SJCRH30 (cell line): ENCODE measurements at places on chromosomes 7 and 10.
A peak's percentile ranks its signal among the peaks of the same experiment; 100 is the strongest.

GRCh38 chr10:70551466-70551865 is 51.1 kb downstream of the PRF1 start:
- no peak for DNase-seq

DNA sequence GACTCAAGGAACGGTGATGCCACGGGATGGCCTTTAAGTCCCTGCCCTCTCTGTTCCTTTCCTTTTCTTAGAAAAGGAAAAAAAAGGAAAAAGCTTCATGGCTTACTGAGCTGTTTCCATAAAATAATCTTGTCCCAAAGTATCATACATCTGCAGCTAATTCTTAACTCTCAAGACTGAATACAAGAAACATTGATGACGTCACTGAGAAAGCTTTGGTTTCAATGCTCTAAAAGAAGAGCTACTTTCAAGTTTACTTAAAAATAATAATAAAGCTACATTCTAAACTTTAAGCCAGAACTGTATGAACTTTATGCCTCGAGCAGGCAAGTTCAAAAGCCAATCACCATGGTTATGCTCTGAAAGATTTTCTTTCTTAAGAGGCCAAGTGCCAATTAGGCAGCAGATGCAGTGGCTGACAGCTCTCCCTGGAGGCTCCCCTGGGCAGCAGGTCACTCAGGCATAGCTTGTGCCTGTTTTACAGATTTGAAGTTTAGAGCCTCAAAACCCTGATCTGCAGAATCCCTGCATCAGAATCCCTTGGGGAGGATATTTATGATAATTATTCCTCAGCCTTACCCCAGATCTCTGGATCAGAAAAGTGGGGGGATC is 165.0 kb downstream of the CHN2 start:
- DNase-seq: no peak

DNA sequence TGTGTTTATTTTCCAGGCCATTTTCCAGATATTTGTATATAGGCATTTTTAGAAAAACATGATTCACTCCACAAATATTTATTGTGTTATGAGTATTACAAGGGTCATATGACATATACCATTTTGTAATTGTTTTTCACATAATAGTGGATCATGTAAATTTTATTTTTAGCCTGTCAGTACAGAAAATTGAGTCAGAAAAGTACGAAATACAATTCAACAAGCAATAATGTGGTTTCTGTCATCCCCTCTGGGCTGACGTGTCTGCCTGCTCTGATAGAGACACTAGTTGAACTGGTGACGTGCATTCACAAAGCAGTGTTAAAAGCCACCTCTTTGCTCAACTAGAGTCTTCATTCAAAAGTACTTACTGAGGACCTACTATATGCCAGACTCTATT is 97.9 kb upstream of the STEAP1B start:
- no peak for DNase-seq

DNA sequence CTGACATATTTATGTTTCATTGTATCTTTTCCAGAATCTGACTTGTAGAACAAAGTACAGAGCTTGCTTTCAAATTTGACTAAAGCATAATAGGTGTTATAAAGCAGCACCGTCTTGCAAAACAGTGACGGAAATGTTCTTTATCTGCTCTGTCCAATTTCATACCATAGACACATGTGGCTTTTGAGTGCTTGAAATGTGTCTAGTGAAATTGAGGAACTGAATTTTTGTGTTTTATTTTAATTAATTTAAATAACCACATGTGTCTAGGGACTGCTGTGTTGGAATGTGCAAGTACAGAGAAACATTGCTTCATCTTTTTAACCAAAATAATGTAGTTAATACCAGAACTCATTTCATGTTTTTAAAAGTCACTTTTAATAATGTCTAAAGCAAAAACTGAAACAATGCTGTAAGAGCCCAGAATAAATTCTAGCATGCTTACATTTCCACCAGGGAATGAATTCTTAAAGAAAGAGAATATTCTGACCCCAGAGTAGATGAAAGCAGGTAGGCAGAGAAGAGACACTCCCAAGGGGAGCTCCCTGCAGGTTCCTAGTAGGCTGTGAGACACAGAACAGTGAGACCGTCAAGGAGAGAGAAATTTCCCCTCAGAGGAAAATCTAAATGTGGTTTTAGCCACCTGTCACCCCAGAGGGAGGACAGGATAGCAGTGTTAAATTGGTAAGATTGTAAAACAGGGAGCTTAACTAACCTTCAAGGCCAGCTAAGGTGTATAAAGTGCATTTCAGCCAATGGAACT is 175.3 kb upstream of the KMT2E start:
- no peak for DNase-seq

DNA sequence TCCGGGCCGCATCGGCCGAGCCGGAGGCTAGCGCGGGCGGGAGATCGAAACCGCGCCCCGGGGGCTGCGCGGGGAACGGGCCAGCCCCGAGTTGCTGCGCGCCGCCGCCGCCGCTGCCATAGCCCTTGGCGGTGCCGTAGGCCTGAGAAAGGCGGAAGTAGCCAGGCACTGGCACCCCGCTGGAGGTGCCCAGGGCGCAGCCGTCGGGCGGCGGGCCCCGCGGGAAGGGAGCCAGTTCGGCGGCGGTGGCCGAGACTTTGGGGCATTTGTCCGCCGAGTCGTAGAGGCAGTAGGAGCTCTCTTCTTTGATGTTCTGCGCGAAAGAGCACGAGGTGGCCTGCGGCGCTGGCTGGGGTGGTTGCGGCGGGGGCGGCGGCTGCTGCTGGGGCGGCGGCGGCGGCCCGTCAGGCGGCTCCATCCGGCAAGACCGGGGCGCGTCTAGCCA is 587 bp downstream of the HOXA10 start:
- peak; percentile 46 for DNase-seq

GRCh38 chr10:109237682-109238081 is 685.6 kb downstream of the XPNPEP1 start:
- no peak for DNase-seq

DNA sequence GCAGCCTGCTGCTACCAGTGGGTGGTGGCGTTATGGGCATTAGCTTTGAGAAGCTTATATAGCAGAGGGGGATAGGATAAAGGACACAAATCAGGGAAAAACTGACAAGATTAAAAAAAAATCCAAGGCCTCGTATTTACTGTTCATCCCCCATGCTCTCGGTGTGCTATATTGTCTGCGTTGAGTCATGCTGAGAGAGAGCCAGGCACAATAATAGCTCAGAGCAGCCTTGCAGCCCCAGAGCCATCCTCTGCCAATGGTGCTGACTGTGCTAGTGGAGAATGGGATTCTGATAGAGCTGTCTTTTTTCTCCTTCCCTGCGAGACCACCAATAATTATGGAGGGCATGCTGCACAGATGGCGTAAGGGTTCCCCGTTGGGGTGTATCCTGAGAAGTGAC is 51.7 kb upstream of the FZD1 start:
- no peak for DNase-seq

DNA sequence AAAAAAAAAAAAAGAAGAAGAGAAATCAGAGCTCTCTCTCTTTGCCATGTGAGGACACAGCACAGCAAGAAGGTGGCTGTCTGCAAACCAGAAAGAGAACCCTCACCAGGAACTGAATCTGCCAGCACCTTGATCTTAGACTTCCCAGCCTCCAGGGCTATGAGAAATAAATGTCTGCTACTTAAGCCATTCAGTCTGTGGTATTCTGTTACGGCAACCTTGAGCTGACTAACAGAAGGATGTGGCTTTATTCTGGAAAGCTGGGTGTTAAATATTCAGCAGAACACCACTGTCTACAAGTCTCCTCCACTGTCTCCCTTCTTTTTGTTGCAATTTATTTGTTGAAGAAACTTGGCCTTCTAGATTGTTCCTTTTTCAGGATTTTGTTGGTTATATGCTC is 5.0 kb downstream of the COL26A1 start:
- no peak for DNase-seq

DNA sequence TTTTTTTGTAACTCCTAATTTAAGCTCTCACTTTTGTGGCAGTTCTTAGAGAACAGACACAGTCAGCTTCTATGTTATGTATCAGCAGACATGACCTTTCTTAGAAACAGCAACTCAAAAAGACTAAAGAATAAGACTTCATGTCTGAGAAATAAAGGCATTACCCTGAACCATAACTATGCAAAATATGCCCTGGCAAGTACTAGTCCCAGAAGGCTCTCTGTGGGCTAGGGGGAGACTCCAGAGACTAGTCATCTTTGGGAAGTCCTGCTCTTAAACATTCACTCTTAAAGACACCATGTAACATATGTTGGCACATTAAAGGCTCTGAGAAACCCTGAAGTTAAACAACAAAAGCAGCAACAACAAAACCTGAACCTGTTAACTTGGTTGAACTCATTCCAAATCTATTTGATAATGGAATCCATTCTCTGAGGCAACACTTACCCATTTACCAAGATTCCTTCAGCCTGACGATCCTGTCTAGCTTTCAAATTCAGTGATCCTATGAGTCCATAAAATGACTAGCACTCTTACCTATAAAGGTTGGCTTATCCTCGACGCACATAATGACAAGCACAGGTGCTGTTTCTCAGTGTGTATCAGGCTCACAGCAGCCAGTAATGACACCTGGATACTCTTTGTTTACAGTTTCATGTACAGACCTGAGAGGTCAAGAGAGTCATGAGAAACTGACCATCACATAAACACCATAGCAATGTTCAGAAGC is 62.3 kb downstream of the OSBPL3 start:
- no peak for DNase-seq

DNA sequence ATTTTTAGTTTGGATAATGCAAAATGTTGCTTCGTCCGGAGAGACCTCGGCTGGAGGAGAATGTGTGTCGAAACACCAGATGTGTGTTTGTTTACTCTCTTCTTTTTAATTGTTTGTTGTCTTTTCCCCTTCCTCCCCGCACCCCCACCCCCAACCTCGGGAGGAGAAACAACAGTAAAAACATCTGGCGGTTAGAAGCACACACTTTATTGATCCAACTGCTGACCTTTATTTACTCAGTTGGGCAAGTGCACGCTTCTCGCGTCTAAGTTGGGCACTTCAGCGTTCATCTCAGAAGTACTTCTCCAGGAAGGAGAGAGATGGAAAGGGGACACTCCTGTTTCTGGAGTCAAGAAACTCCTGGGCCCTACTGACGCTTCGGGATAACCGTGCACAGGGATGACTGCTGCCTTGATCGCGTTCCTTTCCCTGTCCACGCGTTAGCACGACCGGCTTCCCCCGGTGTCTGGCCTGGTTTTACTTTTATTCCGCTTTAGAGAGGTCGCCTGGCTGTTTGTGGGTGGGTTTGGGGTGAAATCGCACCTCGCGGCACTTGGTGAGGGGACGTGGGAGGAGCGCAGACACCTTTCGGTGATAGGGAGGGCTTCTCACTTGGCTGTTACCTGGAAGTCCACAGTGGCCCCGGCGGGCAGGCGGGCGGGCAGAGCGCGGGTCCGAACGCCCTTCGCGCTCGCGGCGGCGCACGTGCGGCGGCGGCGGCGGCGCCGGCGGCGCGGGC is 168.3 kb upstream of the PPP1R3A start:
- DNase-seq: peak; percentile 74

DNA sequence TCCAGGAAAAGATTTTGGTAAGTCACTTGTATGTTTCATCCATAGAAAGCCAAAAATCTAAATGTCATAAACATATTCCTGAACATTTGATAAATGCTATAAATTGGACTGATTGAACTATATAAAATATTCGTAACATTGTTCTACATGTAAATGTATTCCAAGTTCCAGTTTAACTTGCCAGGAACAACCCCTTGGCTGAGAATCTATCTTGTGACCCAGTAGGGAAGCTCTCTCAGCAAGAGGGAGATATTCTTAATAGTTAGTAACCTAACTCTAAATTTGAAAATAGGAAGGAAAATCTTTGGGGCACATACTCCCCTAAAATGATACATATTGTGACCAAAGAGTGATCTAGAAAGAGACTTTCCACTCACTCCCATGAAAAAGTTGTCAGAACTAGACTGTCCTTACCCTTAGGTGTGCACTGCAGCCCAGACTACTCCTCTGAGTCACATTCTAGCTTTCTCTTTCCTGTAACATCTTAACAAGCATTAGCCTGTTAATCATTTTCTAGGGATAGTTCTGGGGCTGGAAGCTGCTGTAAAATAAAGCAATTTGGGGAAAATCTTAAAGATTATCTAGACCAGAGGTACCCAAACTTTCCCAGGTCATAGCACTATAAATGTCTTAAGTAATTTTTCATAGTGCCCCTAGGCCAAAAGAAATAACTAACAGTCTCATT is 73.7 kb upstream of the SKAP2 start:
- DNase-seq: no peak

GRCh38 chr7:15967551-15967950 is 281.1 kb upstream of the MEOX2 start:
- DNase-seq: no peak

GRCh38 chr7:78172267-78172757 is 373.7 kb downstream of the PHTF2 start:
- DNase-seq: no peak

DNA sequence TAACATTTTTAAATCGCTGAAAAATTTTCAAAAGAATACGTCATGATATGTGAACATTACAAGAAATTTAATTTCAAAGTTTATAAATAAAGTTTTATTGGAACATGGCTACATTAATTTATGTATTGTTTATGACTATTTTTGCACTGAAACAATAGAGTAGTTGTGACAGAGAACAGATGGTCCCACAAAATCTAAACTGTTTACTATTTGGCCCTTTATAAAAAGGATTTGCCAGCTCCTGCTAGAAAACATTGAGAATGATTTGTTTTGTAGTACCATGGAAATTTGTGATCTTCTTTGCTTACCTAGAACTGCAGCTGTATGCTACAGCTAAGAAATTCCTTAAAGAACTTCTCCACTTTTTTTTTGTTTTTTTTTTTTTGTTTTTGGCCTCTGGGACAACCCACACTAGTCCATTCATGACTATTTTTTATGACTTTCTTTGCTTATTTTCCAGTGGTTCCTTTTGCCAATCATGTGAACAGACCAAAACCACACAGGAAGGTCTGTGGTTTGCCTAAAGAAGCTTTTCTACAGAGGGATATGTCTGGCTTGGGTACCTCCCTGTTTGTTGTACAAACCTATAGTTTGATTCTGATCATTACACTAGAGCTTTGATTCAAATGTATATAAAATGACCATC is 55.7 kb downstream of the ST7 start:
- peak; percentile 83 for DNase-seq

- DNase-seq: no peak
These were observed 67.8 kb upstream of the CSTF2T start for GRCh38 chr10:51767103-51767763.

- DNase-seq: no peak
These were observed 1.9 kb upstream of the UNC5B start for GRCh38 chr10:71210542-71210871.

DNA sequence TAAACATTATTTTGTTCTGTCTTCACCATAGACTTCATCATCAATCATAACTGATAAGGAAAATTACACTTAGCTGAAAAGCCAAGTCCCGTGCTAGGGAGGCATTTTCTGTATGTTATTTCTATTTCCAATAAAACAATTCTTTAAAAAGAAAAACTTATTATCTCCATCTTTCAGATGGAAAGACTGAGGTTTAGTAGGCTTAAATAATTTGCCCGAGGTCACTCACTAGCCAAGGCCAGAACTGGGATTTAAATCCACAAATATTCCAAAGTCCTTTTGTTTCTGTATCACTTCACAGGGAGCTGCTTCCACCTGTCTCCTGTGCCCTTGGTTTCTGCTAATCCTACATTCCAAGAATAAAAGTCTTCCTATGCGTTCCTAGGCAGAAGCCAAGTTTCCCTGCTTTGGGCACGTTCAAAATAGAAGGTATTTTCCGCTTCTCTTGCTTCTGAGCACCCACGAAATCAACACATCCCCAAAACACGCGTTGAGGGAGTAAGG is 732 bp downstream of the CPVL start:
- no peak for DNase-seq

- DNase-seq: peak; percentile 30
These were observed 19.4 kb downstream of the PFKFB3 start for GRCh38 chr10:6221971-6222751.
